Lung (tissue), 17 donors: ENCODE measurements at places on chromosomes 2 and 18.

GRCh38 chr2:231008131-231008530, 12.2 kb downstream of the SPATA3 start:
- no peak for DNase-seq
- H3K27ac ChIP-seq, result no peak overlapping the region
- H3K4me1 ChIP-seq, result no peaks in the 10 kb centered on the region
- H3K27me3 ChIP-seq, result no peaks in the 10 kb centered on the region

DNA sequence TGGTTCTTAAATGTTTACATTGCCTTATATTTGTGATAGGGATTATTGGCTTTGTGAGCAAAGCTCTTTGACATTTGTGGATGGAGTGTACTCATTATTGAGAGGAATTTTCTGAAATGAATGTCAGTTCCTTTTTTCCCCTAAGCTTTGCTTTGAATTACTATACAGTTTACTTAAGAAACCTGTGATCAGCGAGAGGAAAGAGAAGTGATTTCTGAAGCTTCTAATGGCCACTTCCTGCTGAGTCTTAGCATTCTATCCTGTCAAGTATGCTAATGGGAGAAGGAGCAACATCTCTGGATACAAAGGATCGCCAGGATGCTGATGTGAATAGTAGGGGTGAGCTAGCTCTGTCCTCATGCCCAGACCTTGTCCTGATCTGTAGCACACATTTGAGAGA, 47.8 kb upstream of the MGAT5 start:
- no peaks in the 10 kb centered on the region for H3K27me3 ChIP-seq

GRCh38 chr18:63320123-63320974, 780 bp upstream of the BCL2 start:
- peak; percentile 94 for DNase-seq
- no peaks in the 10 kb centered on the region for H3K36me3 ChIP-seq
- H3K4me1 ChIP-seq, result no peaks in the 10 kb centered on the region
- peak overlapping the region; percentile 75 for H3K27ac ChIP-seq
- no peaks in the 10 kb centered on the region for H3K27me3 ChIP-seq

DNA sequence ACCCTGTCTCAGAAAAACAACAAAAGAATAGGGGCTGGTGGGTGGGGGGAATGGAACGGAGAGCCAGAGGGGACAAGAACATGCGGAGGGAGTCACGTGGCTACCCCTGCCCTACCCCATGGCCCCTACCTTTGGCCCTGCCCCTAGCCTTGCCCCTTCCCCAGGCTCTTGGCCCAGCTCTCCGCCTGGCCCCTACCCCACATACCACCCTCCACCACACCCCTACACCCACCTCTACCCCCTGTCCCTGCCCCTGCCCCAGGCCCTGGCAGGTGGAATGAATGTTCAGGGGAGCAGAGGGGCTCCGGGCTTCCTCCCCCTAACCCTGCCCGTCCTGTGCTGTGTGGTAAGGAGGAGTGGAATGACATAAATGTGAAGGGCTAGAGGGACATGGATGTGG, 15.1 kb downstream of the BIN1 start:
- H3K27me3 ChIP-seq, result no peaks in the 10 kb centered on the region
- no peak overlapping the region for H3K4me3 ChIP-seq
- H3K36me3 ChIP-seq, result no peaks in the 10 kb centered on the region
- no peak overlapping the region for H3K27ac ChIP-seq
- peaks cover 30% of the 10 kb centered on the region for H3K4me1 ChIP-seq

- H3K27me3 ChIP-seq, result no peaks in the 10 kb centered on the region
- no peak overlapping the region for H3K4me3 ChIP-seq
- no peaks in the 10 kb centered on the region for H3K4me1 ChIP-seq
- H3K36me3 ChIP-seq, result no peaks in the 10 kb centered on the region
- DNase-seq, result peak; percentile 24
Observed at GRCh38 chr2:240397924-240398645, 37.4 kb upstream of the GPC1 start.

- no peak overlapping the region for H3K27ac ChIP-seq
- H3K27me3 ChIP-seq, result no peaks in the 10 kb centered on the region
- no peak overlapping the region for H3K4me3 ChIP-seq
- no peaks in the 10 kb centered on the region for H3K4me1 ChIP-seq
Observed at GRCh38 chr2:24117902-24118301, 5.2 kb downstream of the PFN4 start.

- no peak overlapping the region for H3K27ac ChIP-seq
- H3K27me3 ChIP-seq, result no peaks in the 10 kb centered on the region
- peaks cover 18% of the 10 kb centered on the region for H3K4me1 ChIP-seq
- H3K36me3 ChIP-seq, result no peaks in the 10 kb centered on the region
Observed at GRCh38 chr2:18792226-18792629, 202.9 kb upstream of the NT5C1B start.

DNA sequence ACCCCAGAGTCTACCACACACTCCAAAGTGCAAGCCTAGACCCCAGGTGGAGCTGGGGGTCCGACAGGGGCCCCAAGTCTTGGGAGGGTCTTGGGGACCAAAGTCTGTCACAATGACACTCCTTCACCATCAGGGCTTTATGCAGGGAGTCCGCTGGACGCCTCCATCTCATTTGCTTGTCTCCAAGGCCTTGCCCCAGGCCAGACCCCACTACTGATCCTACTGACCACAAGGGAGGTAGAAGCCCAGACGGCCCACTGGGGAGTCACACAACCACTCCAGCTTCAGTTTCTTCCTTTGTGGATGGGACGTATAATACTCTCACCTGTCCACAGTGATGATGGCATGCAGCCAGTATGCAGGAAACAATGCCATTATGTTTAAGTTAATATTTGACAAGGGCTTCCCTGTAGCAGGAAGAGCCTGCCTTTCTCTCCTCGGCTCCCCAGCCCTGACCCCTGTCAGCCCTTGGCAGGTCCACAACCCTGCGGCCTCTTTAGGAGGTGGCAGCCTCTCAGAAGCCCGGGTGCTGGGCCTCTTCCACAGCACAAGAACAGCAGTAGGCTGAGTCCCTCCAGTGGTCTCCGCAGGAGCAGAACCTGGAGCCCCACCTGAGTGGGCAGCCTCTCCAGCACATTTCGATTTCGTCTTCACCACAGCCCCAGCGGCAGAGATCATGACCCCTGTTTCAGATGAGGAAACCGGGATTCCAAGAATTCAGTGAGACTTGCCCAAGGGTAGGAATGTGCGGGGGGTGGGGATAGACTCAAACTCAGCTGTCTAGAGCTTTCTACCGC, 6.5 kb downstream of the BIN1 start:
- H3K27me3 ChIP-seq, result no peaks in the 10 kb centered on the region
- no peaks in the 10 kb centered on the region for H3K36me3 ChIP-seq
- peaks cover 25% of the 10 kb centered on the region for H3K4me1 ChIP-seq
- DNase-seq, result no peak
- no peak overlapping the region for H3K4me3 ChIP-seq

- no peak overlapping the region for H3K4me3 ChIP-seq
- H3K27ac ChIP-seq, result no peak overlapping the region
- peaks cover 83% of the 10 kb centered on the region for H3K36me3 ChIP-seq
- H3K27me3 ChIP-seq, result no peaks in the 10 kb centered on the region
- H3K4me1 ChIP-seq, result no peaks in the 10 kb centered on the region
Observed at GRCh38 chr2:241230435-241230834, 42.0 kb downstream of the ANO7 start.

DNA sequence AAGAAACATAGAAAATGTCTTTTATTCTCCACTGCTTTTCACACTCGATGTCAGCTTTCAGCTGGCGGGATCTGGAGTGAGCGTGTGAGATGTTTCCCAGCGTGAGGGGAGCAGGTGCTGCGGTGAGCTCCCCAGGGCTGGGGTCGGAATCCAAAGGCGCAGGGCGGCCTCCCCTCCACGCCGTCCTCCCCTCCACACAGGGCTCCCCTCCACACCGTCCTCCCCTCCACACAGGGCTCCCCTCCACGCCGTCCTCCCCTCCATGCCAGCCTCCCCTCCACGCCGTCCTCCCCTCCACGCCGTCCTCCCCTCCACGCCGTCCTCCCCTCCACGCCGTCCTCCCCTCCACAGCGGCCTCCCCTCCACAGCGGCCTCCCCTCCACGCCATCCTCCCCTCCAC, 26.9 kb upstream of the KCNG2 start:
- H3K4me3 ChIP-seq, result no peak overlapping the region
- no peak for DNase-seq
- no peaks in the 10 kb centered on the region for H3K4me1 ChIP-seq

GRCh38 chr2:106098081-106098480, 96.0 kb downstream of the UXS1 start:
- no peaks in the 10 kb centered on the region for H3K4me1 ChIP-seq
- DNase-seq, result no peak
- H3K27me3 ChIP-seq, result no peaks in the 10 kb centered on the region

DNA sequence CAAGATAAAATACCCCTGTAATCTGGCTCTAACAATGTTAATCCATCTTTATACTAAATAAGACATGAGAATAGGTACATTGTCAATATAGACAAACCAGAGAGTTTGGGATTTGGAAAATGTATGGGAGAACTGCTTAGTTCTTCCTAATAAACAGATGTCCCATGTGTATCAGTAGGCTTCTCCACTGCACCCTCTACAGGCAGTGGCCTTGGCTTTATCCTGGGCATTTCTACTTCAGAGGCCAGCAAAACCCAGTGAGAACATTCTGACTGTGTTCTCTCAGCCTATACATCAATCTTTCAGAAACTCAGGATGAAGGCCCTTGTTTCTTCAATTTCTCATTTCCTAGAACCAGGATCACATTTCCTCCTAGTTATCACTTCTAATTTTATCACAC, 1167.5 kb upstream of the ACVR2A start:
- H3K4me1 ChIP-seq, result no peaks in the 10 kb centered on the region
- DNase-seq, result no peak
- H3K36me3 ChIP-seq, result no peaks in the 10 kb centered on the region
- no peak overlapping the region for H3K27ac ChIP-seq
- no peaks in the 10 kb centered on the region for H3K27me3 ChIP-seq

- H3K4me3 ChIP-seq, result no peak overlapping the region
- no peaks in the 10 kb centered on the region for H3K36me3 ChIP-seq
- DNase-seq, result no peak
- no peak overlapping the region for H3K27ac ChIP-seq
- H3K27me3 ChIP-seq, result no peaks in the 10 kb centered on the region
Observed at GRCh38 chr2:229955663-229956062, 33.4 kb downstream of the FBXO36 start.

DNA sequence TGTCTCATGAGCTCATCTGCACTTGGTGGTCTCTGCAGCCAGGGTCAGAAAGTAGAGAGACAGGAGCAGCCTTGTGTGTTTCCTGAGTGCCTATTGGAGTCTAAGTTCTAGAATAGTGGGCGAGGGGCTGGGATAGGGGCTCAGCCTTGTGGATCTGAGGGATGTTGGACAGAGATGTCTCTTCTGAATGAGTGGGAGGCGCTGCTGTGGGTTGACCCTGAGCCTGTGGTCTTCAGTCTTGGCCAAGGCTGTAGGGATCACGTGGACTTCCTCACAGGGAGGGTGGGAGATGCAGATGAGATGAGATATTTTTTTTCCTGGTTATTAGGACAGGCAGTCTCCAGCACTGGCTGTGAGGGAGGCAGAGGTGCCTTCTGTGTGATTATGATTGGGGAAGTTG, 61.8 kb downstream of the RNF144A start:
- H3K36me3 ChIP-seq, result no peaks in the 10 kb centered on the region
- H3K4me3 ChIP-seq, result no peak overlapping the region
- peaks cover 7% of the 10 kb centered on the region for H3K4me1 ChIP-seq
- H3K27me3 ChIP-seq, result no peaks in the 10 kb centered on the region

DNA sequence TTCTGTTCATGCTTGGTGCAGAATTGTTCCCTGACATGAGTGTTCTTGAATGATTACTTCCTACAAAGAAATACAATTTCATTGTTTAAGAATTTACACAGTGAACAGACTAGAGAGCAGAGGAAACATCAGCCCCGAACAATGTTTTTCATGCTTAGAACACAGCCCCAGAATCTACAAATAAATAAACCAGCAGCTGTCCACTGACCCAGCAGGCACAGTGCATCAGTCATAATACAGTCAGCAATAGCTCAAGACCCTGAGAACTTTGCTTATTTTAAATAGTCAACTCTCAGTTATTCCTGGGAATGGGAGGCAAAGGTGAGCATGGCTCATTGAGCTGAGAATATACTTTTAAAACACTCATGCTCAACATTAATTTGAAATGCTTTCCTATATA, 38.4 kb downstream of the XIRP2 start:
- no peaks in the 10 kb centered on the region for H3K27me3 ChIP-seq
- no peak overlapping the region for H3K27ac ChIP-seq
- H3K36me3 ChIP-seq, result no peaks in the 10 kb centered on the region
- no peaks in the 10 kb centered on the region for H3K4me1 ChIP-seq
- H3K4me3 ChIP-seq, result no peak overlapping the region

GRCh38 chr18:63373161-63373560, 6.2 kb upstream of the KDSR start:
- H3K27me3 ChIP-seq, result no peaks in the 10 kb centered on the region
- H3K4me1 ChIP-seq, result no peaks in the 10 kb centered on the region
- H3K36me3 ChIP-seq, result no peaks in the 10 kb centered on the region

DNA sequence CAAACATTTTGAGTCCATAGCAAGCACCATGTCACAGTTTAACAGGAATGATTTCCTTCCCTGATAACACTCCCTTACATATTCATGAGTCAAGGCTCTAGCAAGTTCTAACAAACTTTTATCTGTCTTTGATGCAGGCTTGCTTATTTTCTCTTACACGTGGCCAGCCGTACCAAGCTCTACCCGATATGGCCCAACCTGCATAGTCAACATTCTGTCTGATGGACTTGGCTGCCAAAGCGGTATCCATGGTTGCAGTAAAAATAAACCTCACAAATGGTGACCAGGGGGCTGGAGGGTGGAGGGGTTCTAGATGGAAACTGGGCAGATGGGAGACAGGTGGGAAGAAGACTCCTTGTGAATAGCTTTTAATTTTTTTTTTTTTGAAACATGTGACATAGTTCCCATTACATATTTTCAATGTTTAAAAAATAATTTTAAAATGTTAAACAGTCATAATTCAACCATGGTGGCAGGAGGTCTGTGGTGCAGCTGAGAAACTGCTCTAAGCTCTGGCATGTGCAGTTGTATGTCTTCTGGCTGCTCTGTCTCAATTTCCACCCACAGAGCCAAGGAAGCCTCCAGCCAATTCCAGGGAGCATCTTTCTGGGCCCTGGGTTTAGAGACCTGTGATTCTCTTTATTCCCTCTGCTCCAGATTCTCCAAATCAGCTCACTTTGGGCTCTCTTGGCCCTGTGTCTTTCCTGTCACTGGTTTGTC, 20.7 kb upstream of the CXCR1 start:
- no peak overlapping the region for H3K4me3 ChIP-seq
- H3K27me3 ChIP-seq, result no peaks in the 10 kb centered on the region
- H3K4me1 ChIP-seq, result no peaks in the 10 kb centered on the region
- peak; percentile 17 for DNase-seq

DNA sequence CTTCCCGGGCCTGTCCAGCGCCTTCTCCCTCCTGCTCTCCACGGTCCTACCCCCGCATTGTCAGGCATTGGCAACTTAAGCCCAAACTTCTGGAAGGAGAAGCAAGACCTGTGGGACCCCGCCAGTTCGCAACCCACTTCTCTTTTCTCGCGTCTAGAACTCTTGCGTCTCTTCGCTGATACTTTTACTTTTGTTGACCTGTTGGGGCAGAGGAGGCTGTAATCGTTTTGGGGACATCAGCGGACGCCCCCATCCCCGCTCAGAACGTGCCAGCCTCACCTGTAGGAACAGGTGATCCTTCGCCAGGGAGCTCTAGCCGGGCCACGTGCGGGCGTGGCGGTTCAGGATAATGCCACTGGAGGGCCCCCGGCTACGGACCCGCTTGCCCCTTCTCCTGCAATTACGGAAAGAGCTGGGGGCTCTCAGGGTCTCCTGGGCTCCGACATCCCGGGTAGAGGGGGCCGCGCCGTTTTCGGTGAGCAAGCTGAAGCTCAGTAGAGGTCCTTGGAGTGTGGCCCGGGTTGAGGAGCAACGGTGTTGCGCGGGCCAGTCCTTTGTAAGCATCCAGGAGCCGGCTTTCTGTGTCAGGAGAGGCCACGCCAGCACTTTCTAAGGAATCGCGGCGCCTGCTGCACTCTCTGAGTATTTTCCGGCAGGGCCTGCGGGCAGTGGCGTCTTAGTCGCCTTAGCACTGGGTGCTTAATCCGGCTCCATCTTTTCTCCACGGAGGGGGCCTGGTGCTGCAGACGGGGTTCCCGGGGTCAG, 1.6 kb downstream of the MTCL1 start:
- no peaks in the 10 kb centered on the region for H3K27me3 ChIP-seq
- H3K36me3 ChIP-seq, result no peaks in the 10 kb centered on the region
- peak; percentile 66 for DNase-seq
- no peaks in the 10 kb centered on the region for H3K4me1 ChIP-seq
